Stimulated activated CD4-positive, alpha-beta T cell treated with anti-CD3 and anti-CD28 coated beads, Interleukin-1b, Interleukin-23, amount 100 ng/mL, for 1 hour (primary cell): ENCODE measurements at places on chromosomes 16 and 17.

DNA sequence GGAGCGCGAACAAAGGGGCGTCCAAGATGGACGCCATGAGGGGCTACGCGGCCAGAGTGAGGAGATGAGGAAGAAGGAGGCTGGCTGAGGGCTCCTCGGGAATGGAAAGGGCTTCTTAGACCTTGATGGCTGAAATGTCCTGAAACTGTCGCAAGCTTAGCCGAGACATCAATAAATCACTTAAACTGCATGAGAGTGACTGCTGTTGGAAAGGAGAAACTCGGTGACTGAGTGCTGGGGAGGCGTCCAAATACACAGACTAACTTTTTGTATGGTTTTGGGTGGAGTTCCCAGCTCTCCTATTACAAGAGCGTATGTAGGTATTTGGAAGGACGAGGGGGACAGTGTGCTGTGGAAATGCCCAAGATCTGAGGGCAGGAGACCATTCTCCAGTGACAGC lies 1.4 kb upstream of the GEMIN4 start:
- DNase-seq: no peak

GRCh38 chr16:82175627-82176026 lies 5.6 kb upstream of the MPHOSPH6 start:
- no peak for DNase-seq

GRCh38 chr16:3348547-3349167 lies 7.0 kb upstream of the OR2C1 start:
- DNase-seq: no peak

- no peak for DNase-seq
Measured at GRCh38 chr17:17275971-17276370, 5.1 kb downstream of the COPS3 start.

GRCh38 chr17:81067391-81067811 lies 32.5 kb downstream of the BAIAP2 start:
- no peak for DNase-seq

DNA sequence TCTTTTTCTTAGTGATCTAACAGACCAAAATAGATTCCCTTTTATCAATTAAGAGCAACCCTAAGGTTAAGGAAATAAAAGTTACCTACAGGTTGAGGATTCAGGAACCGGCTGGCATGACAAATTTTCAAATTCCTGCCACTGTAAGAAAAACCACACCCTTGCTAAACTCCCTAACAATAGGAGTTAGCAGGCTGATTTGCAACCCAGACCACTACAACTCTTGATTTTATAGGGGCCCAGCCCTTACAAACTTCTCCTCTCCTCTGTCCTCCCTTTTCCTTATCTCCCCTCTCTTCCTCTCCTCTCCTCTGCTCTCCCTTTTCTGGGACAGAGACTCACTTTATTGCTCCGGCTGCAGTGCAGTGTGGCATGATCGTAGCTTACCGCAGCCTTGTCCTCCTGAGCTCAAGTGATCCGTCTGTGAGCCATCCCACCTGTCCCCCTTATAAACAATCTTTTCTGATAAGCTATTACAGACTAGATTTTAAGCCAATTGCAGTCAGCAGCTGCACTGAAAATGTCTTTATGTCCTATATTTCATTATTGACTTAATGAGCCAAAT lies 418.9 kb downstream of the CDH8 start:
- no peak for DNase-seq

DNA sequence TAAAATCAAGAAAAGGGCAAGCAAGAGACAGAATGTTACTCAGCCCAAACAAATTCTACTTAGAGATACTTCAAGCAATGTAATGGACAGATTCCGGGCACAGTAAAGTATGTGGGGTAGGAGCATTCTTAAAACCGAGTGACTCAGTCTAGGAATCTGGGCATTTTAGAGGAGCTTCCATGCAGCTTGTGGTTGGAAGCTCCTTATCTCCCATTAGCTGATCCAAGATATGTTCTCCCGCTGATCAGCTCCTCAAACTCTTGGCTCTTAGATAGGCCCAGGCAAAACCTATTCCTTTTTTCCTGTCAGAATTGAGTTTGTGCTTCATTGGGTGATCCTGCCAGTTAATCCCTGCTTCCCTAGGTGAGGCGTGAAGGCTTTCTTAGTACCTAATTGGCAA lies 303.3 kb downstream of the CEP112 start:
- no peak for DNase-seq

DNA sequence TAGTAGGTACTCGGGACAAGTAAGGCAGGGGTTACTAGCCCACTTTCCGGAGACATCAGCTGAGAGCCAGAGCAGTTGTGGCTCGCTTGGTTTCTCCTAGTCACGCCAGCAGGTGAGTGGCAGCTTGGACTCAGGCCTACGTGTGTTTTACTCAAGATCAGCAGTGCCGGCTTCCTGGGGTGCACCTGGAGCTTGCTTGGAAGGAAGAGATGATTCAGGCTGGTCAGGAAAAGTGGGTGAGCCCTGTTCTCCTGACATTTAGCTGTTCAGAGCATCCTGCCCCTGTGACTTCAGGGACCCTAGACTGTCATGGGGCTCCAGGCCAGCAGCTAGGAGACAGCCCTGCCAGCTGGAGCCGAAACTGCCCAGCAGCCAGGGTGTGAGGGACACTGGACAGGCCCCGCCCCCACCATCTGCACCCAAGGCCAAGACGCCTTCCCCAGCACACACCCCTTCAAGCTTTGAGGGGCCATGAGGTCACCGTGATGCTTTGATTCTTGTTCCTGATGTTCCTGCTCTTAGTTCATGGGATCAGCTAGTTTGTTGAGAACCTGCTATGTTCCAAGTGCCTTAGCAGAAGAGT lies 238.0 kb upstream of the CIBAR2 start:
- no peak for DNase-seq

- no peak for DNase-seq
Measured at GRCh38 chr16:51313198-51313597, 162.1 kb upstream of the SALL1 start.

DNA sequence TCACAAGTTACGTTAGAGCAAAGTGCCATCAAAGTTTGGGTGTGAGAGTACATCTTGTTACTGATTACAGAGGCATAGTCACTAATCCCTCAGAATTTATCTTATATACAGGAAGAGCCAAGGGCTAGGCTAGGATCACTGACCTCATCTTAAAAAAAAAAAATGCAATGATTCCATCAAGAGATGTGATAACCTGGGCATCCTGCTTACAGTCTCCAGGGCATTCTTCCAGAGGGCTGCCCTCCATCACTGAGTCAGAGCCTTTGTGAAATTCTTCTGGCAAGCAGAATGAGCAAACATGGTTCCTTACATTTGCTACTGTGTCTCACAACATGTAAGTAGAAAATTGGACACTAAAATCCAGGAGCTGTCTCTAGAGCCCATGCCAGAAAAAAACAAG lies 410.6 kb downstream of the ZFHX3 start:
- no peak for DNase-seq

- DNase-seq: no peak
Measured at GRCh38 chr17:83024218-83024971, 55.0 kb upstream of the METRNL start.

GRCh38 chr17:50187751-50188530 lies 13.5 kb downstream of the COL1A1 start:
- no peak for DNase-seq

DNA sequence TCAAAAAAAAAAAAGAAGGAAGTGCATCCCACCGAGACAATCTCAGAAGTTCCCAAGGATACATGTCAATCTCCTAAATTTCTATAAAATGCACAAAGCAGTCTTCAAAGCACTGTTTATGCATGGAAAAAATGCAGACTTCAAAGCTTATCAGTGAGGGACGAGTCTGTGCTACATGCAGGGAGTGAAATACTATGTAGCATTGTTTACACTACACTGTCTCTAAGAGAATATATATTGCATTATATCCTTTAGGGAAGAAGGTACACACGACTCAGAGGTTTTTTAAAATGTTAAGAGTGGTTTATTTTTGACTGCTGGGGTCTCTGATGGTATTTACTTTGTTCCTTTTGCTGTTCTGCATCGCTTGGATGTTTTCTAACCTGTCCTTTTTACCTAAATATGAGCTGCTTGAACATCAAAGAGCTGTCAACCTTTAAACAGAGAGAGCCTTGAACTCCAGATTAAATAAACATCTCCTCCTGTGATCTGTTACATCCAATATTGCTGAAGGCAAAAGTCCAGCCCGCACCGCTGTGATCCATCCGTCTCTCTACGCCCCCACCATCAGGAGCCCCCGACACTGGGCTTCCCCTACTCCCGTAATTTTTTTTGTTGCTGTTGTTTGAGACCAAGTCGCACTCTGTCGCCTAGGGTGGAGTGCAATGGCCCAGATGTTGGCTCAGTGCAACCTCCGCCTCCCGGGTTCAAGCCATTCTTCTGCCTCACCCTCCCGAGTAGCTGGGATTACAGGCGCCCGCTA lies 1.4 kb downstream of the FBXO31 start:
- DNase-seq: no peak

DNA sequence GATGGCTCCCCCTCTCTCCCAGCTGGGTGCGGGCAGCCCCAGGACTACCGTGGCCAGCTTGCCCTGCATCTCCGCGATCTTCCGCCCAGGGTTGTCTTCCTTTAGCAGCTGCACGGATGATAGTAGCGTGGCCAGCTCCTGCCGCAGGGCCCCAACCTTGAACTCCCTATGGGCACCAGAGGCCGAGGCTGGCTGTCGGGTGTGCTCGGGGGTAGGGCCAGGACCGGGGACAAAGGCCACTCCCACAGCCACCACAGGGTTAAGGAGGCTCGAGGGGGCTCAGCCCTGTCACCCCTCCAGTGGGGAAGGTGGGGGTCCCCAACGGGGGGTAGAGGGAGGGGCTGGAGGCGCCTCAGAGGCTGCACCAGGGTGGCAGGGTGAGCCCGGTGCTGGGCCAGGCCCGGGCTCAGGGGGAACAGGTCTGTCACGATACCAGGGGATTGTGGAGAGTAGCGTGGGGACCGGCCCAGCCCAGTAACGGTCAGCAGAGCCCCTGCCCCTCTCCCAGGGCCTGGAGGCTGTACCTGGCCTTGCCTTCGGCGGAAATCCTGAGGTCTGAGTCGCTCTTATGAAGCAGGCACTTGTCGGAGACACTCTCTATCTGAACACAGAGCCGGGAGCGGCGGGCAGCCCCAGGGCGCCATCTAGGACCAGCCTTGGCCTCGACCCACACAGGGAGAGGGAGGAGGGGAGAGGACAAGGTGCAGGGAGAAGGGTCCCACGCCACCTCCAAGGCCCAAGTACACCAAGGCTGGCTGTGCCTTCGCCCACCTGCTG lies 5.2 kb downstream of the PERCC1 start:
- DNase-seq: no peak

DNA sequence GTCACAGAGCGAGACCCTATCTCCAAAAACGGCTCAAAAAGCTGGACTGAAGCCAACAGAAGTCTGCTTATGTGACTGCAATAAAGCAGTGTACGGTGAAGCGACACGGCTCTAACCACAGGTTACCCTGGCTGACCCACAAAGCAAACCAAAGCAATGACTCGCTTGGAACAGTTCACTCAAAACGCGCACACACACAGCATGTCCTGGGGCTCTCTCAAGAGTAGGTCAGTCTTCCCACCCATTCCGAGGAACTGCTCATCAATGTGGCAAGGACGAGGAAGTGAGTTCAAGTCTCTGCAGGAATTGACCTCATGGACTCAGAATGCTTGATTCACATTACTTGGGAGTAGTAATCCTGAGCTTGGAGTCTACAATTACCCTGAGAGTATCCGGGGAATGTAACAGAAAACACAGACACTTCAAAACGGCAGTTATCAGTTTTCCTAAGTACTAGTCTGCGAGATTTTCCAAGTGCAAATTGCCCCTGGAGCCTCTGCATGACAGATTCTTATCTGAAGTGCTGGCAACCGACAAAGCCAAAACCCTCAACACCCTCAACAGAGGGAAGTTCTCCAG lies 25.4 kb downstream of the PELP1 start:
- DNase-seq: no peak

- no peak for DNase-seq
Measured at GRCh38 chr16:77220427-77220826, 21.2 kb downstream of the SYCE1L start.

DNA sequence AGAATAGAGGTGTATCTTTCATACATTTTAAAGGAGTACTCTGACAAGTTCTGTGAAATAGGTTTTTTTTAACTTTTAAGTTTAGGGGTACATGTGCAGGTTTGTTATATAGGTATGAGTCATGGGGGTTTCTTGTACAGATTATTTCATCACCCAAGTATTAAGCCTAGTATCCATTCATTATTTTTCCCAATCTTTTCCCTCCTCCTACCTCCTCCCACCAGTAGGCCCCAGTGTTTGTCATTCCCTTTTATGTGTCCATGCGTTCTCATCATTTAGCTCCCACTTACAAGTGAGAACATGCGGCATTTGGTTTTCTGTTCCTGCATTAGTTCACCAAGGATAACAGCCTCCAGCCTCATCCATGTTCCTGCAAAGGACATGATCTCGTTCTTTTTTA lies 175.5 kb downstream of the CYB561 start:
- no peak for DNase-seq

GRCh38 chr17:47265983-47266541 lies 12.4 kb downstream of the ITGB3 start:
- DNase-seq: no peak

- no peak for DNase-seq
Measured at GRCh38 chr16:73023752-73024570, 24.0 kb downstream of the ZFHX3 start.

DNA sequence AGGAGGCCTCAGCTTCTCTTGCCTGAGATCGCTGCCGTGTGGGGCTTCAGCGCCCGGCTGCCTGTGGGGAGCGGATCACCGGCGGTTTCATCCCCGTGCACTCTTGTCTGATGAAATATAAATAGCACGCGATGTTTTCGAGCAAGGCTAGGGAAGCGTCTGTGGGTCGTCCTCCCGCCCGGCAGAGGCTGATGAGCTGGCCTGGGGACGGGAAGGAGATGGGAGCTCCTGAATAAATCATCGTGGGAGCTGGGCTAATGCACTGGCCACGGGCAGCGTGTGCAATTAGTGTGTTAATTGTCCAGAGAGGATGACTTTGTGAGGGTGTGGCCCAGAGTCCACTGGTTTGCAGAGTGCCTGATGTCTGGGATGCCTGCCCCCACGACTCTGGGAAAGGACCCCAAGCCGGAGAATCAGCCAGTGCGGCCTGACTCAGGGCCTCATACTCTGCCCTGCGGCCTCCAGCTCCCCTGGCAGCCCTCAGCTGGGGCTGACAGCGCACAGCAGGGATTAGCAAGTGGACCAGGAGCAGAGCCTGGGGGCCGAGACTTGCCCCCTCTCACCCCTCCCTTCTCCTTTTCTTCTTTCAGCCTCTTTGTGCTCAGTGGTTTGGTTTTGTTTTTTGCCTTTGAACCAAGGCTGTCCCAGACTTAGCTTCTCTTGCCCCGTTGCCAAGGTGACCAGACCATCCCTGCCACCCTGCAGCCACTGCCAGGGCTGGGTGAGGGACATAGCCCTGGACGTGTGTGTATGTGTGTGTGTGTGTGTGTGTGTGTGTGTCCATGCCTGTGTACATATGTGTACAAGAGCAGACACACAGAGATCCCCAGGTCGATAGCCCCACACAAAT lies 21.4 kb downstream of the KCNJ12 start:
- no peak for DNase-seq
